ENCODE measurements at places on chromosomes 2 and 18.

DNA sequence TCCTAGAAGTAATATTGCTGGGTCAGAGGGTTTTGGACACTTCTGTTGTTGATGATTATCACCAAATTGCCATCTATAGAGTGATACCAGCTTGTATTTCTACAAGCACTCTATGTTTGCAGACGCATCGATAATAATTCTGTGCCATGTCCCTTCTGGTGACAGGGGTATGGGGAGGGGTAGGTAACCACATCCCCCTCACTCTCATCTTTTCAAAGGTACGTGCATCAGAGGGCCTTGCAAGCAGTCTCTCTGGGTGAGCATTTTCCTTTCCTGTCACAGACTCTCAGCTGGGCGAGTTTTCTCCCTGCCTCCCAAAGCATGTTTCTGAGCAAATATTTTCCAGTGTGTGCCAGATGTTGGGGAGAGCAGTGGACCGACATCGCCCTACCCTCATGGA, 98.0 kb downstream of the SMAD7 start:
- no peak for DNase-seq

DNA sequence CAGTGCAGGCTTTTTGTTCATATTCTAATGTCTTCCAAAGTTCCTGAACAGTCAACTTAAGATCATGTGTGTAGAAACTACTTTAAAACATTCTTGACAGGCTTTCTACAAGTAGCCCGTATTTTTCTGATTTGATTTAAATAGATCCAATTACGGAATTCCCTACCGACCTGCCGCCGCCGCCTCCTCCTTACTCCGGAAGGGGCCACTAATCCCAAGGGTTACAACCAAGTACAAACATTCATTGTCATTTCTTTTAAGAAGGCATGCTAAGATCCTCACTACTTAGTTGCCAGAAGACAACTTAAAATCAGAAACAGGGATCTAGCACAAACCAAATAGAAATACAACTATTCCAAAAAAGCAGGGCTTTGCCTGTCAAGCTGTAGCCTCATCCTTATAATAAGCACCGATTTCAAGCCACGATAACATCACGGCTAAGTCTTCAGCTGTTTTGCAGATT, 784 bp downstream of the WDR33 start:
- no peak for DNase-seq

DNA sequence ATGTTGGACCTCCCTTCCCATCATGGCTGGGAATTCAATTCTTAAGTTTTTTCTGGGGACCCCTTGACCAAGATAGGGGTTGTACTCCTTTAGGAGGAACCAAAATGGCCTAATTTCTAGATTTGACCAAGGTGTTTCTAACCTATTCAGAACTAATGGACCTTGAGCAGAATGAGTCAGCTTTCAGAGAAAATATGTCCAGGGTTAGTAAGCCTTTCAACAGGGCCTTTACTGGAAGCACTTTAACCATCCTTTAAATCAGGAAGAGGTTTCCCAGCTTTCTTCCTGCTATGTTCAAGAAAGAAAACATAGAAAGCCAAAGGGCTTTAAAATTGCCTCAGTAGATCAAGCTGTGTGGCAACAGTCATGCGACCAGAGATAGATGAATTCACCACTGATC, 1184.9 kb upstream of the ACVR2A start:
- DNase-seq, result no peak

DNA sequence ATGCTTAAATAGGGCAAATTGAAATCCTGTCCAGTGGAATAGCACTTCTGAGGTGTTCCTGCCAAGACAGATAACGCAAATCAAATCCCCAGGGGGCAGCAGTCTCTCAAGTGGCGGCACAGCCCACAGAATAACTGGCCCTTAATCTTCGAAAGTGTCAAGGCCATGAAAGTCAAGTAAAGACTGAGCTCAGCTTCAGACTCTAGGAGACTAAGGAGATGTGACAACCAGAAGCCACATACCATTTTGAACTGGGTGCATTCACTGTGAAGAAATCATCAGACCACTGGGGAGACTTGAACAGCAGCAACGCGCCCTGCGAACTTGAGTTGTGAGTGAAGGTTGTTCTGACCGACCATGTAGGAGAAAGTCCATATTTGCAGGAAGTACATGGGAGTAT, 66.0 kb upstream of the ASAP2 start:
- DNase-seq, result no peak

DNA sequence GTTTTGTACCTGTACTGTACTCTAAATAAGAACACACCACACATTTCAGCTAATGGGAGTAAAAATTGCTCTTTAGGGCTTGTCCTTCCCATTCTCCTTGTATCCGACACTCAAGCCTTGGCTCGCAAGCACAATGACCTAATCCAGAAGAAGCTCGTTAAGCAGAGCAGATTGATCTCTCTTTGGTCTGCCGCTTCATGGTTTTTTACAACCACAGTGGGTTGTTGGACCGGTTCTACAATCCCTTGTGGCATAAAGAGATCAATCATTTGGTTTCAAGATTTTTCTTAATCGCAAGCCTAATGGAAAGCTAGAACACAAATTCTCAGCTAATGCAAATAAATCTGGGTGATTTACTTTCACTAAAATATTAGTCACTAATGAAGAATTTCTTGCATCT, 662.1 kb downstream of the LRP1B start:
- no peak for DNase-seq

GRCh38 chr2:236512902-236513435, 56.7 kb upstream of the ACKR3 start:
- peak; percentile 76 for DNase-seq

DNA sequence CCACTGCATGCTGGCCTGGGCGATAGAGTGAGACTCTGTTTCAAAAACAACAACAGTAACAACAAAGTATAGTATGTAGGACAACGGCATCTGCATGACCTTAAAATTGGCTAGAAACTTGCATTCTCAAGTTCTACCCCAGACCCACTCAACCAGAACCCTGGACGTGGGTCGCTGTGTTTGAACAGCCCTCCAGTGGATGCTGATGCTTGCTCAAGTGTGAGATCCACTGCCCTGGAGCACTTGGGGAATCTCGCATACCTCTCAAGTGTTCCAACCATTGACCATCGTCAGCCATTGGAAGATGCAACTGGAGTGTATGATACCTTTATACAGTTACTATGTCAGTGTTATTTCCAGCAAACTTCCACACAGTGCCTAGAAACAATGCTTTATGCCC, 435.9 kb downstream of the DCDC2C start:
- DNase-seq, result no peak

DNA sequence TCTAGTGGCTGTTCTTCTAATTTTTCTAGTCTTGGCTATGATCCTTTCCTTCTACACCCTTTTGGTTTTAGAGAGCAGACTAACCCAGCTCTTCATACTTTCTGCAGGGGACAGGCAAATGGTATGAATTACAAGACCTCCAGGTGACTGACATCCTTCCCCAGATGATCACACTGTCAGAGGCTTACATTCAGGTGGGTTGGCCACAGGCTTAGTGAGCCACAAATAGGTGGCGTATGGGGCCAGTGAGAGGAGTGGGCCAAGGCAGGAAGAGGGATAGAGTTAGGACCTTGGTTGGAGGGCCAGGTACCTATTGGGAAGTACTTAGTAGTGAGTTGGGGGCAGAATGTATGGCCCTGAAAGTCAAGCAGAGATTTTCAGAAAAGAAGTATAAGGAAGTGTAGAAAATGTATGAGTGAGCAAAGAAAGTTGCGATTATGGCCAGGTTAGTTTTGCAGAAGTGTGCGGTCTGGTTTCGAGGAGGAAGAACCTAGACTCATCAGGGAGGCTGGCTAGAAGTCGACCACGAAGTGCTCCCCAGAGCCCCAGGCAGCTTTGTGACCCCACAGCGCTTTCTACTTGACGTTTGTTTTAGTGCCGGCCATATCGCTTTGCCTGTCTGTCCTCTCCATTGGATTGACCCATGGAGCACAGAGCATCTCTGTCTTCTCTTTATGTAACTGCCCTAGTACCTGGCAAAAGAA, 20.0 kb downstream of the SFTPB start:
- no peak for DNase-seq
